Myocyte (in vitro differentiated cells): ENCODE measurements at places on chromosomes 1 and 21. TPM values are rescaled to one million over a fixed set of nuclear protein-coding genes. Genes with fewer than 3 reads are reported as not detected.
A peak's percentile ranks its signal among the peaks of the same experiment; 100 is the strongest.

C1QC gene
- total RNA-seq: not detected in 2 replicates

DNA sequence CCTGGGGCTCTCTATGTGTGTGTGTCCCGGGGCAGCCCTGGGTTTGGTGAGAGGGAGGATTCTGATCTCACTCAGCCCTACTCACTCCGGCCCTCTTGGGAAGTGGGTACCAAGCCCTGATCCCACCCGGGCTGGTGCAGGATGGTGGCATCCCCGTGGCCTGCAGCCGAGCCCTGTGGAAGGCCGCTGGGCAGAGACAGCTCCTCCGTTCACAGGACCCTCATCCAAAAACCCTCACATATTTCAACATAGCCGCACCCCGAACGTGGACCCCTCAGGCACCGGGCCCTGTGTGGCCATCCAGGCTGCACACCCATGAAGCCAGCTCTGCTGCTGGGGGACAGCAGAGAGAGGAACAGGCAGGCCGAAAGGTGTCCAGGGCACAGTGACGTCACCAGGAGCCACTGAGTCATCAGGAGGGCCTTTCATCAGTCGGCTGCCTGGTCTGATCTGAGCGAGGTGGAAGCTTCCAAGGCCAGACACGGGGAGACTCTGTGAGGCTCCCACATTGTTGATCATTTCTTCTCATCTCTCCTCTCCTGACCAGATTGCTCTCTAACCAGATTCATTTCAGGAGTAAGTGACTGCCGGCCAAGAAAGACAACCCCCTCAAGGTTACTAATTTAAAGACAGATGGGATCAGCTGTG lies 16.2 kb upstream of the GPR157 start:
- peak; percentile 43 for DNase-seq

ZBTB48 gene
- 14.0 and 17.5 TPM in 2 replicates for total RNA-seq

YOD1 gene
- 7.1 TPM in 2 replicates for total RNA-seq

GRCh38 chr1:182146286-182146685 lies 84.8 kb upstream of the ZNF648 start:
- DNase-seq: no peak

SPATA21 gene
- not detected in 2 replicates for total RNA-seq

GRCh38 chr1:58469016-58469415 lies 77.5 kb downstream of the OMA1 start:
- DNase-seq: peak; percentile 6

GRCh38 chr1:42321731-42322130 lies 13.3 kb downstream of the FOXJ3 start:
- DNase-seq: no peak

DNA sequence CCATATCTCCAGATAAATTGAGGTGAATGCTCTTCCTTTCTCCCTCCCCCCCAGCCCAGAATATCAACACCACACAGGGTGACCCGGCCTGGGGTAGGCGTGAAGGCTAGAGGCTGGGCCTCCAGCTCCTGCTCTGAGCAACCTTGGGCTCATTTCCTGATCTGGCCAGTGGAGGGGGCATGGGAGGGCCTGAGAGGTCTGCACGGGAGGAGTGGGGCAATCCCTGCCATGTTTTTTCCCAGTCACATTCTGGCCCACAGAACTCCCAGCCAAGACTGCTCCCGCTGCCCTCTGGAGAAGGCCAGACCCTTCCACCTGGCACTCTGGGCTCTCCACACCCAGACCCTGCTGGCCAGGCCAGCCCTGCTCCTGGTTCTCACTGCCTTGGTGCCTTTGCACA lies 3.9 kb downstream of the CLDN19 start:
- no peak for DNase-seq
